Activated T-helper 1 cell treated with Interleukin-2 at 50 U/mL for 16 hours (primary cell): ENCODE measurements at places on chromosomes 2 and 18.

- no peak for DNase-seq
Observed at GRCh38 chr18:56115071-56116015, 523.0 kb downstream of the TXNL1 start.

- DNase-seq: no peak
Observed at GRCh38 chr2:168816369-168816768, 13.9 kb downstream of the NOSTRIN start.

DNA sequence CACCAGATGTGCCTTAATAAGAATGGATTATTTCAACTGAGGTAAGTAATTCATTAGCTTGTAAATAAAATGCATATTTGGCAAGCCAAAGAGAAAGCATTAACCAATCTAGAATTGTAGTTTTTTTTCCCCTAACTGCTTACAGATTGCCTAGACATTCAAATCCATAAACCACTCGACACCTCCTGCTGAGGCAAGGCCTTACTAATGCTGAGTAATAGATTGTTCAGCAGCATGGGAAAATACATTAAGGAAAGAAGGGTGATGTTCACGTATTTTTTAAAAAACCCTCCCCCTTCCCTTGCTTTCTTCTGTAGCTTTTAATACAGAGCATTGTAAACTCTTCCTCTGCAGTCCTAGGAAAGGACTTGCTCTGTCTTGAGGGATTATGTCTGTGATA lies 17.0 kb upstream of the LINC00305 start:
- DNase-seq: no peak

DNA sequence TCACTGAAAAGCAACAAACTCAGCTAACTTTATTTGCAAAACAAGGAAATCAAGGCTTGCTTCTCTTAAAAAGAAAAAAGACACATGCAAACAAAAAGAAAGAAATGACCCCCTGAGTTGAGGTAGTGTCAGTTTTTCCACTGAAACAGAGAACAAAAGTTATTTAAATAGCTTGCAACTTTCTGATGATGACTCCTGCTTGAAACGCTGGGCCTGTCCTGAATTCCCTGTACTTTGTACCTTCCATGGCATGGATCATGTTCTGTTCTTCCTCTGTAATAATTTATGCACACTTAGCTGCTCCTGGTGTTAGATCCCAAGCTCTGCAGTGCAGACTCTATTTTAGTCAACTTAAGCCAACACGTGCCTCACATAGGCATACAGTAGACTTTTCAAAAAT lies 84.0 kb downstream of the SKA1 start:
- no peak for DNase-seq

- no peak for DNase-seq
Observed at GRCh38 chr2:96264656-96265348, 995 bp downstream of the TMEM127 start.

DNA sequence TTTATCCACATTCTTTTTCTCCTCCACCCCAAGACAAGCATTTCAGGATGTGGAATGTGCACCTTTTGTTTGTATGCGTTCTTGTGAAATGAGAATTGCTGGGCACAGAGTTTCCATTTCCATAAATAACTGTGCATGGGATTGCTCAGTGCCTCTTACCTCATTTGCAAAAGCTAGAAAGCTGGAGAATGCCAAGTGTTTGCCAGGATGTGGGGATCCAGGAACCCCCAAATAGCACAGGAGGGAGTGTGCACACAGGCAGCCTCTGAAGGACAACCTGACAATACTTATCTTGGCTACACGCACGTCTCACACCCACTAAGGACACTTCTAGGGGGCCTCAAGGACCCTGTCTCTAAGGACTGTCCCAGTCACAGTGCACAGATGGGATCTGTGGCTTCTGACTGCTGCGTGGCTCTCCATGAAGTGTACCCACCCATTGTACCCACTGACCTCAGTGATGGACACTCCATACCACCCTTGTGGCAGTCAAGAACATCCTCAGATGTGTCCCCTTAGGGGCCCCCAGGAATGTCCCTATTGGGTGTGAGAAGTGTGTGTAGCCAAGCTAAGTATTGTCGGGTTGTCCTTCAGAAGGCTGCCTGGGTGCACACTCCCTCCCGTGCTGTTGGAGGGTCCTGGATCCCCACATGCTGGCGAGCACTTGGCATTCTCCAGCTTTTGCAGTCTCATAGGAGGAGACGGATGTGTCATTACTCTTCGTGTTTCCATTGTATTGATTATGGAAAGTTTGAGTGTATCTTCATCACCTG lies 38.4 kb downstream of the CAPN13 start:
- DNase-seq: no peak

DNA sequence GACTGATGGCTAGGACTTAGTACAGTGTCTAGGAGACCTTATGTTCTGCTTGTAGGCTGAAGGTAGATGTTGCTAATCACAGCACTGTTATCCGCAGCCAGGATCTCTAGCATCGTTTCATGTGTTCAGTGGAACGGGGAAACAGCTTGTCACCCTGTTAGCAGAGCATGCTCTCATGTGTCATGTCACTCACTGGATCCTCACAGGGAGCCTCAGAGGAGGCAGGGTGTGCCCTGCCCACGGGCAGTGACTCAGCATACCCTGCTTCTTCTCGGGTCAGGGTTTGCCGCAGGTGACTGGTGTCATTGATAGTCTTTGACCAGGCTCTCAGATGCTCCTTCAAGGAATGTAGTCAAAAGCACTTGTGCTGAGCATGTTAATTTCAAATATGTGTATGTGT lies 44.4 kb downstream of the RPIA start:
- DNase-seq: no peak

DNA sequence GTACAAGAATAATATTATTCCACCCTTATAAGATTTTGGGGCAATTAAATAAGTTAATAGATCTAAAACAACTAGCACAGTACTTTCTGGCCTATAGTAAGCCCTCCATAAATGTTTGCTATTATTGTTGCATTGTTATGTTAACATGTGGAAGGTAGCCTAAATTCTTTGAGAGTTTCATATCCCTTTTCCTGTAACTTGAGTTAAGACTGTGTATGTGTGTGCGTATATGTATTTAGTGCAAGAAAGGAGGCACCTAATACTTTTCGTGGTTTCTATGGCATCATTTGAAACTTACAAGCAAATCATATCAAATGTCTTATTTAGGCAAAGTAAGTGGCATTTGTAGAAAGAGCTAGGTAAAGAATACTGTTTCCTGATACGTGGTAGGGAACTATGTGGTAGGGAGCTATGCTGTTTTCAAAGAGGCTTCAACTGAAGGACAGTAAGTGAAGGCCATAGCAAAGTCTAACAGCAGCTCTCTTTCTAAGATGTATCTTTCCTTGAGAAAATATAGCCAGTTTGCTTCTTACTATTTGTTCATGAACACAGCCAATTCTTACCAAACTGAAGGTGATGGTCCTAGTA lies 36.8 kb upstream of the C2orf74 start:
- no peak for DNase-seq

GRCh38 chr2:150733051-150733618 lies 245.7 kb upstream of the RND3 start:
- no peak for DNase-seq

- no peak for DNase-seq
Observed at GRCh38 chr2:43248621-43249020, 22.2 kb upstream of the ZFP36L2 start.

DNA sequence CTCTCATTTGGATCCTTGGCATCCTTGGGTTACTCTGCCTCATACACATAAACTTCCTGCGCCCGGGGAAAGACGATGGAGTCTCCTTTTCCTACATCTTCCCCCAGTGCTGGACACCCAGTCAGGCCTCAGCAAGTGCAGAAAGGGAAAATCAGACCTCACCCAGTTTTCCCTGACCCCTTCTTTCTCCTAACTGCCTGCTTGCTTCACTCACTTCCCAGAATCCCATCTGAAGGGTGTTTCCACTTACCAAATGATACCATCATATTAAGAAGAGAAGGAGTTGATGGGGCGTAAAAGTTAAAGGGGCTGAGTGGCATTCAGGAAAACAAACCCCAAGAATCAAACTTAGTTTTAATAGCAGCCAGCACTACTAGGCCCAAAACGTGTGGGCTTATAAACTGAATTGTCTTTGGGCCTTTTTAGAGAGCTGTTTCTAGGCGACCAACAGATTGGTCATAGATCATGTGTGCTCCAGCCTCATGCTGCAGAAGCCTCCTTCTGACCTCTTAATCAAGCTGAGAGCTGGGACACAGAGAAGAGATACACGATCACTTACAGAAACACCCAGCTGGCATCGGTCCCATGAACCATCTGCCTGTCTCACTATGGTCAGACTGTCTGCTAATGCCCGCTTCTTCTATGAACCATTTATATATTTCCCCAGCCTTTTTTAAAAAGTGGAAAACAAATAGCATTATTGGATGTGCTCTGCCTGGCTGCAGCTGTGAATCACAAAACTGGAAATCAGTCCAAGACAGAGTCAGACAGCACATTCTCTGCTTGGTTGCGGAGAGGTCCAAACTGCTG lies 165.7 kb upstream of the SLC14A2 start:
- DNase-seq: no peak

DNA sequence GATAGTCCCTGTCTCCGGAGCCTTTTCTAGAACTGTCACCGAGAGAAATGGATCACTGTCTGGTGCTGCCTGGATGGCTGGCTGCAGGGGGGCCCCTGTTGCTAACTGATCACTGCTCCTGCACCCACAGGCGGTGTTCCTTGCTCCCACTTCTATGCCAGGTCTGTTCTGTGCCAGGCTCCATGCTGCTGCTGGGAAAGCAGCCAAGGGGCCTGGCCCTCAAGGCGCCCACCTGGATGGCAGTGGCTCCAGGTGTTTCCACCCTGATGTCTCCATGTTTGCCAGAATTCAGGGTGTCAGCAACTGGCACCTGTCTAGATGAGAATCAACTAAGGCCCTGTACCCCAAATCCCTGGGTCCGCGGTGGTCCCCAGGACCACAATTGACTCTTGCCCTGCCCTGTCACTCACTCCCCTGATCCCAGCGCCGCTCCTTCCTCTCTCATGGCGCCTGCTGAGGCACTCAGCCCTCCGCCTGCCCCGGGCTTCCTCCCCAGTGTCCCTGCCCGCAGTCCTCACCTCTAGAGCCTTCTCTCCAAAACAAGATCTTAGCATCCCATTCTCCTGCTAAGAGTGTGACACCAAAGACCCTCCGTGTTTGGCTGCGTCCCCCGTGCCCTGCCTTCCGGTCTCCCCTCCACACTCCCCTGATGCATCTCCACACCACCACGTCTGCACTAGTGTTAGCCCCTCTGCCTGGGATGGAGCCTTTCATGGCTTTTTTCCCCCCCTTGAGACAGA lies 72.5 kb upstream of the OTOF start:
- no peak for DNase-seq

DNA sequence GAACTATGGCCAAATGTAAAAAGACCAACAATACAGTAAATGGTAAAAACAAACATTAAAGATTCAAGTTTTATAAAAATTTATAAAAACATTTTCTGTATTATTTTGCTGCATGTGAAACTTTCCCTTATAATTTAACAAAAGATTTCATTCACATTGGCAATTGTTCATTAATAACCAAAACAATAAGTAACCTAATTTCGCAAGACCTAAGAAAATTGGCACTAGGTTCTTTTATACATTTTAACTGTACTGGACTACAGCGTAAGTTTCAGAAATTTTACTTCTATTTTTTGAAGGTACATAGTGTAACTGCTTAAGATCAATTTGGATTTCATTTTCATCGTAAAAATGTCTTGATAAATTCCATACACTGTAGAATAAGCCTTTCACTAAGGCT lies 77.2 kb downstream of the FANCL start:
- DNase-seq: no peak

DNA sequence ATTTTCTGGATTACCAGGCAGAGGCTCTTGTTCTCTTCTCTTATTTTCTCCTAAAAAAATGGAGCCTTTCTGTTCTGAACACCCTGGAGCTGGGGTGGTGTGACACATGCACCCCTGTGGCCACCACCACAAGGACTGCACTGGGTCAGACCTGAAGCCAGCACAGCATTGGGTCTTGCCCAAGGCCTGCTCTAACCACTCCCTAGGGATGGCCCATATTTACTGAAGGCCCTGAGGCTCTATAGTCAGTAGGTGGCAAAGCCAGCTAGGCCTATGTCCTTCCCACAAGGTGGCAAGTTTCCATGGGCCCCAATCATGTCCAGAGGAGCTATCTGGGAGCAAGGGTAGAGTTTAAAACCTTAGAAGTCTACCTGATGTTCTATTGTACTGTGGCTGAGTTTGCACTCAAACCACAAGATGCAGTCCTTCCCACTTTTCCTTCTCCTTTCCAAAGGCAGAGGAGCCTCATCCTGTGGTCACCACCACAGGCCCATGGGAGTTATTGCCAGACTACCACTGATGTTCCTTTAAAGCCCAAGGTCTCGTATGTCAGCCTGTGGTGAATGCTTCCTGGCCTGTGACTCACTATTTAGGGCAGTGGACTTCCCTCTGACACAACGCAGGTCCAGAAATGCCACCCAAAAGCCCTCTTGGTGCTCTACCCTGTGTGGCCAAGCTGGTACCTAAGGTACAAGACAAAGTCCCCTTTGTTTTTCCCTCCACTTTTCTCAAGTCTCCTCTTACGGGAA lies 15.0 kb upstream of the FMNL2 start:
- no peak for DNase-seq

GRCh38 chr2:65331336-65332025 lies 100.9 kb downstream of the SPRED2 start:
- no peak for DNase-seq

DNA sequence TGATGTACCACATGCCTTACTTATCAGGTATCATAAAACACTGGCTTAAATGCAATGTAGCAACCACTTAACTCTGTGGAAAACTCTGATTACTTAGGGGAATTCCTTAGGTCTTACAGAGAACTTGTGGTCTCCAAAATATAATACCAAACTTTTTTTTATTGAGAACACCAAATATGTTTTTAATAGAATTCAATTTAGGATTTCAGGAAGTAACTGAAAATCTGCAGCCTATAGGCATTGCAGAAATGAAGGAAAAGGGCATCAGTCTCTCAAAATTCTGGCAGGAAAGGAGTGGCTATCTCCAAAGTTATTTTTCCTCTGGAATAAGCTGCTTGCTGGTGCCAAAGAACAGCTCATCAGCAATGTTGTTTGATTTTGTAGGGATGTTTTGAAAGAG lies 105.3 kb upstream of the UGP2 start:
- no peak for DNase-seq

DNA sequence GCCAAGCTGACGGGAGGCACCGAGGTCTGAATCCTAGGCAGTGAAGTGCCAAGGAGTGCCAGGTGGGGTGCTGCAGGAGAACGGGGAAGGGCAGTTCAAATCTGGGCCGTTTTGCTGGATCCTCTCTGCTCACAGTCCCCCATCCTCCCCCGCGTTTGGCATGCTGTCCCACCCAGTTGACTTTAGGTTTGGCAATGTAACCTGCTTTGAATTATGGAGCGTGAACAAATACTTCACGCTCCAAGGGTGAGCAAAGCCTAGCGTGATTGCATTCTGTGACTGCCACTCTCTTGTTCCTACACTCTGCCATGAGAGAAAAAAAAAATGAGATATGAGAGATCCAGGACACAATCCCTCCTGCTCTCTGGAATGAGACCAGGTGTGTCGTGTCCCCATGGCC lies 381.9 kb downstream of the ZNF516 start:
- DNase-seq: no peak
